ENCODE measurements at places on chromosomes 3 and 15. TPM values are rescaled to one million over a fixed set of nuclear protein-coding genes. Genes with fewer than 3 reads are reported as not detected.

GRCh38 chr3:52210550-52211046 lies 12.6 kb downstream of the ALAS1 start:
- DNase-seq = no peak

GRCh38 chr15:85619992-85620689 lies 174.6 kb downstream of the KLHL25 start:
- DNase-seq = no peak

GRCh38 chr3:52005571-52005986 lies 9.9 kb upstream of the RPL29 start:
- peak; percentile 78 for DNase-seq

- DNase-seq = no peak
Measured at GRCh38 chr3:52915294-52915693, 17.9 kb upstream of the STIMATE start.

Gene GOLGA8T
- not detected for total RNA-seq

Gene SATB1
- total RNA-seq = 5.9 TPM

All from A673 (cell line).